Activated naive CD4-positive, alpha-beta T cell (primary cell): ENCODE measurements at places on chromosomes 3 and 15.
A peak's percentile ranks its signal among the peaks of the same experiment; 100 is the strongest.

GRCh38 chr3:117562000-117562399 is 852.4 kb downstream of the TUSC7 start:
- no peak for DNase-seq

DNA sequence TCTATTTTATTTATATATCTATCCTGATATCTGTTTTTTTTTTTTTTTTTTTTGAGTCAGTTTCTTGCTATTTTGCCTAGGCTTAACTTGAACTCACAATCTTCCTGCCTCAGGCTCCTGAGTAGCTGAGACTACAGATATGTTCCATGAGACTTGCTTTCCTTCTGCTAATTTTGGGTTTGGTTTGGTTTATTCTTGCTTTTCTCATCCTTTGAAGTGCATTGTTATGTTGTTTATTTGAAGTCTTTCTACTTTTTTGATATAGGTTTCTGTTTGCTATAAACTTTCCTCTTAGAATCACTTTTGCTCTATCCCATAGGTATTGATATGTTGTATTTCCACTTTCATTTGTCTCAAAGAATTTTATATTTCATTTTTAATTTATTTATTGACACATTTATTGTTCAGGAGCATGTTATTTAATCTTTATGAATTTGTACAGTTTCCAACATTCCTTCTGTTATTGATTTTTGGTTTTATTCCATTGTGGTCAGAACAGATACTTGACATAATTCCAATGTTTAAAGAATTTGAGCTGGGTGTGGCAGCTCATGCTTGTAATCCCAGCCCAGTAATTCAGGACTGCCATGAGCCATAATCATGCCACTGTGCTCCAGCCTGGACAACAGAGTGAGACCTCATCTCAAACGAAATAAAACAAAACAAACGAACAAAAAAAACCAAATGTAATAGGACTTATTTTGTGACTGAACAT is 62.3 kb upstream of the PLSCR4 start:
- DNase-seq, result no peak

DNA sequence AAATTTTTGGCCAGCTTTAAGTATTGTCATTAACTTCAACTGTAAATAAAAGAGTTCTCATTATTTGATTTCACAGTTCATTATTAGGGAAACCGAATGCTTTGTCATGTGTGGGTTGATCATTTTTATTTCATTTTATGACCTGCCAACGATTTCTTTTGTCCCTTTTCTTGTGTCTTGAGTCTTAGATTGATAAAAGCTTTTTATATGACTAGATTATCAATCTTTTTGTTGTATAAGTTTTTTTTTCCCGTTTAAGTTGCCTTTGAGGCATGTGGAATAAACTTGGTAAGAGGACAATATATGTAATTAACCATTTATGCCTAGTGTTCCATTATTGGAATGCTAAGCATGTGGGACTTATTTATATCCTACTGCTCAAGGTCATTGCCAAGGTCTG is 62.8 kb downstream of the ATP2C1 start:
- DNase-seq, result no peak

GRCh38 chr15:50280271-50280670 is 14.7 kb upstream of the HDC start:
- DNase-seq, result no peak

- no peak for DNase-seq
These were observed 5.7 kb downstream of the GPR27 start for GRCh38 chr3:71759401-71759800.

DNA sequence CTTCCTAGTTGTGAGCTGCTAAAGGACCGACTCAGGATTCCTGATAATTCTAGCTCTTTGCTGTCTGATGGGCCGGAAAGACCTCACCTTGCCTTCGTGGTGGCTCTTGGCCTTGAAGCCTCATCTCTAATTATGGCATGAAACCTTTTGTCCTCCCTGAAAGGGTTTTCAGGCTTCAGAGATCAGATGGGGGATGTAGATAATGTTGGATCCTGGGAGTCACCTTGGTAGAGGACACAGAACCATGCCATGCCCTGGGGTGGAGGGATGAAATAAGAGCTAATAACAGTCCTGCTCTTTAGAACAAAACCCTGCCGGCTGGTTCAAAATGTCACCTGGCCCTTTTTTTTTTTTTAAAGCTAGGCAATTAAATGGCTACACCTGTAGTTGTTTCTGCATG is 50.8 kb upstream of the SYN2 start:
- no peak for DNase-seq

- no peak for DNase-seq
These were observed 125.2 kb upstream of the TGFBR2 start for GRCh38 chr3:30481241-30481640.

GRCh38 chr3:46127503-46127902 is 80.6 kb downstream of the CCR1 start:
- DNase-seq, result no peak

DNA sequence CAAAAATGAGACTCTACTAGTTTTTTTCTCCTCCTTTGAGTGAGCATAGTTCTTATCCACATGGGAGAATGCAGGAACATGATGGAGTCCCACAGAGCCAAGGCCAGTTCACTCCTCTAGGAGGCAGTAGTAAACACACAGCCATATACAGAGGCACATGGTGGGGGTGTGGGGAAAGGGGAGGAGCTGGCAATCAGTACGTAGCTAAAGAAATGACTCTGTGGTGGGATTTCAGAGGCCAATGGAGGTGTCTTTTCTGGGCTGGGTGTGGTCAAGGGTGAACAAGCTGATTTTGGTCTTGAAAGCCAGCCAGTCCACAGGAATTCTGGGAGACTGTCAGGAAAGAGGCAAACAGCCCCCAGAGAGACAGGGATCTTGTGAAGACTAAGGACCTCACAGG is 6.6 kb upstream of the RAB11A start:
- no peak for DNase-seq

GRCh38 chr3:118744186-118744585 is 290.5 kb downstream of the IGSF11 start:
- DNase-seq, result no peak

DNA sequence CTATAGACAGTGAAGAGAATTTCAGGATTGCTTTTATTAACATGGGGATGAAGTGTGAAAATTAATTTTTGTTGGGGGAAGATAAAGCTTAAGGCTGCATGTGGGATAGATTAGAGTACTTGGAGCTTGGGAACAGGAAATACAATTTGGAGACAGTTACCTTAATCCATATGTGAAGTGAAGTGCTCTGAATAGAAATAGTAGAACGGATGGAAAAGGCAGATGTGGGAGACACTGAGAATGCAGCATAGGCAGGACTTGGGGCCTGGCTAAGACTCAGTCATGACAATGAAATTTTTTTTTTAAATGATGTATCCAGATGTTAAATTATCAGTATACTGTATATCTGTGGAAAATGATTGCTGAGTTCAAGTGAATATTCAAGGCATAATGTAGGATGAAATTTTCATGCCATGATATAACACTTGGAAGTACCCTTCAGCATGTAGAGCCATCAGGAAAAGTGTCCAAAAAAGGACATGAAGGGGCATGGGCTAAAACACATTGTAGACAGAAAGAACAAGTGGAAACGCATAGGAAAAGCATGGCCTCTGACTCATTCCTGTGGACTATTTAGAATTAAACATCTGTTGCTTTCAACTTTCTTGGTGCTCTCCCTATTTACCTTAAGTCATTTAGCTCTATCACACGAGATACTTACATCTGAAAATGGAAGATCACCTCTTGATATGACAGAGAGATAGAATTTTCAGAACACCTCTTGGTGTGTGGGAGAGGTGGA is 134.8 kb downstream of the RBMS3 start:
- no peak for DNase-seq

DNA sequence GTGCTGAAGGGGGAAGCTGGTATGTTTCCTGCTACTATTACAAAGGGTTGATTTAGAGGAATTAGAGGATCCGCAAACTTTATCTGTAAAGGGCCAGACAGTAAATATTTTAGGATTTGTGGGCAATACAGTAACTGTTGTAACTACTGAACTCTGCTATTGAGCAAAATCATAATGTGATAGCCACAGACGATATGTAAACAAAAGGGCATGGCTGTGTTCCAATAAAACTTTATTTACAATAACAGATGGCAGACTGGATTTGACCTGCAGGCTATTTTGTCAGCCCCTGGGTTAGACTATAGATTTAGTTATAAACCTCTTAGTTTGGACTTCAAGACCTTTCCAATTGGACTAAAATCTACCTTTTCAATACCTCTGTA is 27.8 kb upstream of the KCNMB2 start:
- DNase-seq, result no peak

GRCh38 chr3:10672422-10672821 is 143.6 kb upstream of the SLC6A11 start:
- no peak for DNase-seq

DNA sequence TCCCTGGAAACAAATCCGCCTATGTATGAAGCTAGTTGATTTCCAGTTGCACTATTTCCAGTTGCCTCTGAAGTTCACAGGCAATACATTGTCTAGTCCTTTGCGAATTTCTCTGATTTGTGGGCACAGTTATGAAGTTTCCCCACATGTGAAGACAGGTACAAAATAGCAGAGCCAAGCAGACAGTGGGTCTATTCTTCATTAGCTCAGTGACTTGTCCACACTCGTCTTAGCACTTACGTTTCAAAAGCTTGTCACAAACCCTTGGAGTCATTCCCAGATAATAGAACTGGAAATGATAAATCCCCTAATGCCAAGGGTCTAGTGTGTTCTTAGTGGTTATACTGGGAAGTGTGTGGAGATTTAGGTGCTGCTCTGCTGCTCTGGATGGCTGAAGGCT is 14.5 kb downstream of the SRPRB start:
- DNase-seq, result no peak

GRCh38 chr3:177569875-177570657 is 372.8 kb upstream of the TBL1XR1 start:
- DNase-seq, result no peak

- no peak for DNase-seq
These were observed 352.4 kb upstream of the TMCO5A start for GRCh38 chr15:37581866-37582532.

DNA sequence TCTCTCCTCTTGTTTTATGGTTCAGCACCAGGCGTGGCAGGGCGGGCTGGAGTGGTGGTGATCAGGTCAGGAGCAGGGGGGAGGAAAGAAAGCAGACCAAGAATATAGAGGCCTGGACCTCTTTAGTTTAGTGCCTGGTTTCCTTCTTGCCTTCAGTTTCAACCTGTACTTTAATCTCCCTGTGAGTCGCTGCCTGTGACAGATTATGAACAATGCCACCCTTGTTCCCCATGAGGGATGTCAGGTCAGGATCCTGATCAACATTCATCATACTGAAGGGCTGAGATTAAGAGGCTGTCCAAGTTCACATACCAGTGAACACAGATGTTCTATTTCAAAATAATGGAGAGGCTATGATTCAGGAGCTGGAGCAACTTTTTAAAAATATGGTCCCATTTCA is 11.4 kb downstream of the ENTPD3 start:
- no peak for DNase-seq

DNA sequence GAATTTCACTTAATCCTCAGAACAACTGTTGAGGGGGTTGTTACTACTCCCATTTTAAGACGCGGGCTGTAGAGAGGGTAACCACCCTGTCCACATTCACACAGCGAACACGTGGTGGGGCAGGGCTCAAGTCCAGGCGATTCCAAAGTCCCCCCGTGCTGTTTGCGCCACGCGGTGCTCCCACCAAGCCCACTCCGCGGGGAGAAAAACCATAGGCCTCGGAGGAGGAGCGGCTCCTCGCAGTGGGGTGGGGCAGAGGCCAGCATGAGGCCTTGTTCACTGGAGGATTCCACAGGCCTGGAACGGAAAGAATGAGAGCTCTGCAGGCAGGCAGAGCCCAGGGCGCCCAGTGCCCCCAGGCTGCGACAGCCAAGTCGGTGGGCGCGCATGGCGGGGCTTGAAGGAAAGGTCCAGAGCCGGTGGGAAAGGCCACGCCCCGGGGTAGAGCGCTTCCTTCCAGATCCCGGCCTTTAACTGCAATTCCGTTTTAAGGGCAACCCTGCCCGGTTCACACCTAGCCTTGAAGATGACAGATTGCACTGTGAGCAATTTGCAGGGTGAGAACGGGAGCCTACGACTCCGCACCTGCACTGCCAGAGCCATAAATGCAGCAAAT is 161.8 kb upstream of the TBL1XR1 start:
- peak; percentile 40 for DNase-seq

- DNase-seq, result no peak
These were observed 140.2 kb upstream of the SKOR1 start for GRCh38 chr15:67685008-67685599.

DNA sequence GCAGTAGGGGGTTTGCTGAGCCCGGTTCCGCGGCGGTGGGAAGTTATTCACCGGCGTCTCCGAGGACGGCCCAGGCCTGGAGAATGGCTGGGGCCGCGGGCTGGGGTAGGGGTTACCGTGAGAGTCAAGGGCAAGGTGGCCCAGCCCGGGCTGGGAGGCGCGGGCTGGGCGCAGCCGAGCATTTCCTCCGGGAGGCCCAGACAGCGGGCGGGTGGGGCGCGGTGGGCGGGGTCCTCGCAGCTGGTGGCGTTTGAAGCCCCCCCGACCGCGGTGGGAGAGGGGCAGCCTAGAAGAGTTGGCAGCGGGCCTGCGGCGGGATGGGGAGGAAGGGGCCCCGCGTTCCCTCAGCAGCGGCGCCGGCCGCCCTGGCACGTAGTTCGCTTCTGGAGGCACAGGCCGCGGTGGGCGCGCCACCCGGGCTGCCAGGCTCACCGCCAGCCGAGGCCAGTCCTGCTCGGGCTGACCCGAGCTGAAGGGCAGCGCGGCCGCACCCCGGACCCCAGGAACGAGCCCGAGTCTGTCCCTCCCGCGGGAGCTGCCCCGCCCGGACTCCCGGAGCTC is 960 bp upstream of the KLF13 start:
- DNase-seq, result peak; percentile 48

GRCh38 chr3:104519068-104519467 is 847.6 kb upstream of the ALCAM start:
- DNase-seq, result no peak

- no peak for DNase-seq
These were observed 27.0 kb downstream of the CRYGS start for GRCh38 chr3:186517218-186517617.

- peak; percentile 20 for DNase-seq
These were observed at the start of gene THSD4 for GRCh38 chr15:71114887-71115566. THSD4 (plus strand) TSS chr15:71115471.
